ENCODE measurements at places on chromosomes 12 and 14.

GRCh38 chr14:56617084-56617483, 37.5 kb downstream of the TMEM260 start:
- ATAC-seq = no peak

- ATAC-seq = no peak
Measured at GRCh38 chr12:18919871-18920511, 182.1 kb downstream of the CAPZA3 start.

DNA sequence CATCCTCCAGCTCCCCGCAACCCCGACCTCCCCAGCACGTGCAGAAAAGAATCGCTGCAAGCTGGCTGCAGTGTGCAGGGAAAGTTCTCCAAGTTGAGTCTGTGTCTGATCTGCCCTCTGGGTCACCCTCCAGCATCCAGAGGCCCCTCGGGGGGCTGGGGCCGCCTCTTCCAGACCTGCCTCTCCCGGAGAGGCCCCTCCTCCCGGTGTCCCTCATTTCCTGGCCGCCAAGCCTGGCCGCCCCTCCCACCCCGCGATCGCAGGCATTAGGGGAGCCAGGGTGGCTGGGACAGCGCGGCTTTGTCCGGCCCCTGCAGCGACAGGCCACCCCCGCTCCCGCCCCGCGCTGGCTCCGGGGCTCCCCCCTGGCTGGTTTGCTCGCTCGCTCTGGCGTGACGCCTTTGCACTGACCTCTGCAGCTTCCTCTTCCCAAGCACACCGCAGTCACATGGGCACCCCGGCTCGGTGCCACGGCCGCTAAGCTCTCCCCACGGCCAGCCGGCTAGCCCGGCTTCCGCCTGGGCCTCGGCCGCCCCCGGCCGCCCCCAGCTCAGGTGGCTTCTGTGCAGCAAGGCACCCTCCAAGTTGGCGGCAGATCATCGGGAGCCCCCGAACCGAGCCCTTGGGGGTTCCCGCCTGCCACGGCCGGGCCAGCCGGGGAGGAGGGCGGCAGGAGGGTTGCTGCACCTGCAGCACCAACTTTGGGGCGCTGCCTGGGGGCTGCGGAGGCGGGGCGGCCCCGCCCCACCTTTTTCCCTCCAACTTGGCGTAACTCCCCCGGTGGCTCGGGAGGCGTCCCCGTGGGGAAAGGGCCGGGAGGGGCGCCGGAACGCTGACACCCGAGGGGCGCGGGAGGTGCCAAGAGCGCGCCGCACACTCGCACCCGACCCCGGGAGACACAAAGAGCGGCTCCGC, 43.7 kb downstream of the KDM2B start:
- peak; percentile 81 for ATAC-seq

DNA sequence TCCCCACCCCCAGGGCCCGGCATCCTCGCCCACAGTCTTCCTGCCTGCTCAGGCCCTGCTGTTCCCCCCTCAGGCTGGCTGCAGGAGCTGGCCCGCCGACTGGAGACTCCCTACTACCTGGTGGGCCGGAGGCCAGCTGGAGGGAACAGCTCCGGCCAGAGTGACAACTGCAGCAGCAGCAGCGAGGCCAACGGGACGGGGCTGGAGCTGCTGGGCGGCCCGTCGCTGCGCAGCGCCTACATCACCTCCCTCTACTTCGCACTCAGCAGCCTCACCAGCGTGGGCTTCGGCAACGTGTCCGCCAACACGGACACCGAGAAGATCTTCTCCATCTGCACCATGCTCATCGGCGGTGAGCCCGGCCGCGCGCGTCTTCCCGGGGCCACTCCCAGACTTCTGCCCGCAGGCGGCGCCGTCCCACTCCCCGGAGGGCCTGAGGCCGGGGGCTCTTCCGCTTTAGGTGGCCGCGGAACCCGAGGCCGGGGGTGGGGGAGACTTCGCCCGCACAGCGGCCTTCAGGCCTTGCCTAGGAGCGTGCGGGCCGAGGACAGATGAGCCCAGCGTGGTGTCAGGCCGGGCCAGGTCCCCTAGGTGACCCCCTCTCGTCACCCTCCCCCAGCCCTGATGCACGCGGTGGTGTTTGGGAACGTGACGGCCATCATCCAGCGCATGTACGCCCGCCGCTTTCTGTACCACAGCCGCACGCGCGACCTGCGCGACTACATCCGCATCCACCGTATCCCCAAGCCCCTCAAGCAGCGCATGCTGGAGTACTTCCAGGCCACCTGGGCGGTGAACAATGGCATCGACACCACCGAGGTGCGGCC, 10.2 kb downstream of the KCNH3 start:
- no peak for ATAC-seq

- no peak for ATAC-seq
Measured at GRCh38 chr14:92651758-92652406, 96.5 kb downstream of the LGMN start.

GRCh38 chr14:75453817-75454434, 26.1 kb downstream of the JDP2 start:
- ATAC-seq = no peak

DNA sequence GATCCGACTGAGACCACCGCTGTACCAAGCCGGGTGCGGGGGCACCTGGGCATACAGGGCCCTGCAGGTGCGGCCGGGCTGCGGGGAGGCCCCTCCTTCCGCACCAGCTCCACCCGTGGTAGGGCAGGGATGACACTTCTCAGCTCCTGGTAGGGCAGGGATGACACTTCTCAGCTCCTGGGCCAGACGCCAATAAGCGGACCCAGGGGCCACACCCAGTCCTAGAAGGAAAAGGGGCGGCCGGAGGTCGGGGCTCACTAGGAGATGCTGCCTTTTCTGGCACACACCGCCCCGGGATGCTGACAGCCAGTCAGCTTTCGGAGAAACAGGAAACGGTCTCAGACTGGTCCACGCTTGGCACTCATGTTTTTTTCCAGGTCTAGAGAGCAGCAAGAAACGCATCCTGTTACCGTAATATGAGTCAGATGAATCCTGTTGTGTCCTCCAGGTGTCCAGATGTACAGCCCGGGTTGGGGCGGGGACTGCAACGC, 34.8 kb downstream of the NFKBIA start:
- no peak for ATAC-seq
